HS-5 (cell line): ENCODE measurements at places on chromosomes 5 and 9.

DNA sequence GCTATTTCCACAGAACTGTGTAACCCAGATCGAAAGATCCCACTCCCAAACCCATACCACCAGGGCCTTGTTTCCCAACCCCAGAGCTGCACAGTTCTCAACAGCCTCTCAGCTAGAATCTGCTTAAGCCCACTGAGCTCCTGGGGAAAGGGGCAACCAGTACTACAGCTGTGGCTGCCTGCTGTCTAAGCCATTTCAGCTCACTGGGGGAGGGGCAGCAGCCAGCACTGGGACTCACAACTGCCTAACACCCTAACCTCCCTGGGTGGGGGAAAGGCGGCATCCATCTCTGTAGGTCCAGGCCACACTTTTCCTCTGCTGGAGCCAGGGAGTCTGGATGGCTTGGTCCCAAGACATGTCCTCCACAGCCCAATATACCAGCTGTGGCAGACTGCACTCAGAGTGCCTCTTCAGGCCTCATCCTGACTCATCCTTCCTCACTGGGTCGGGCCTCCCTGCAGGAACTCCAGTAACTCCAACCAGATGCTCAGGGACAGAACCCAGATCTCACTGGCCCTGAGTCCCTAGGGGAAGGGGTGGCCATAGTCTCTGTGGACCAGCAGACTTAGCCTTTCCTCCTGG lies 241.4 kb downstream of the HINT1 start:
- no peak for DNase-seq

DNA sequence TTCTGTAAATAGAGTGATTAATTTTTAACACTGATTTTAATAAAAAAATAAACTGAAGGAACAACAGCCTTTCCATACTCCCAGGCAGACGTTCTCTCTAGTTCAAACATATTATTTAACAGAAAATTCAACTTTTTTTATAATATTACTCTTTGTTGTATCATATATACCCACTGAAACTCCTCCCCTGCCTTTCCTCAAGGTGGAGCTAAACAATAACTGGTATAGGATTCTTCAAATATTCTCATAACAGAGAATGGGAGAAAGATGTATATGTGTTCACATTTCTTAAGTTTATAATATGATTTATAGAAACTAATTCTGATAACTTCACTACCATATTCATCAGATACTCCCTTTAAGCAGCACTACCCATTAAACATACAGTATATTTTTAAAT lies 83.4 kb downstream of the CYLC2 start:
- no peak for DNase-seq

- DNase-seq, result no peak
These were observed 19.3 kb upstream of the DAPK1 start for GRCh38 chr9:87478226-87478992.

- no peak for DNase-seq
These were observed 118.7 kb upstream of the NEK6 start for GRCh38 chr9:124139001-124139400.

DNA sequence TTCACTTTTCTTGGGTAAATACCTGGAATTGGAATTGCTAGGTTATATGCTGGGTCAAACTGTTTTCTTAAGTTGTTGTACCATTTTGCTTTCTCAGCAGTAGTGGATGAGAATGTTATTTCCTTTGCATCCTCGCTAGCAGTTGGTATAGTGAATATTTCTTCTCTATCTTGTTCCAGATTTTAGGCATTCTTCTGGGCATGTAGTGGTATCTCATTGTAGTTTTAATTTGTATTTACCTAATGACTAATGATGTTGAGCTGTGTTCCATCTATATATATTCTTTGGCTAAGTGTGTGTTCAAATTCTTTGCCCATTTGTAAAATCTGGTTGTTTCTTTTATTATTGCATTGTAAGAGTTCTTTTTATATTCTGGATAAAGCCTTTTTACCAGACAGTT lies 333.3 kb downstream of the MAT2B start:
- no peak for DNase-seq

DNA sequence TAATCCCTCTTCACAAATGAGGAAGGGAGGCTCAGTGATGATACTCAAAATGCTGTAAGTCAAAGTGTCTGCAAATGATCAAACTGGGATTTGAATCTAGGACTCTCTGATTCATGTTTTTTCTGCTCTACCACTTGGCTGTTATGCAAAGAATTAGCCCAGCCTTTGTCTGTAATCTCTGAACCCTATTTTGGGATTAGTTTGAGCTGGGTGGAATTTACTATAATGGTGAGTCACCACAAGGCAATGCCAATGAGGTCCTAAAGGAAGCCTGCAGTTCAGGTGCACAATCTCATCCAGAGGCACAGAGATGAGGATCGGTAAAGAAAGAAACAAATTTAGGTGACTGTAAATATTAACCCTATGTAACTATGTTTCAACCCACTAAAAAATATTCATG lies 29.2 kb downstream of the RFK start:
- peak; percentile 14 for DNase-seq

DNA sequence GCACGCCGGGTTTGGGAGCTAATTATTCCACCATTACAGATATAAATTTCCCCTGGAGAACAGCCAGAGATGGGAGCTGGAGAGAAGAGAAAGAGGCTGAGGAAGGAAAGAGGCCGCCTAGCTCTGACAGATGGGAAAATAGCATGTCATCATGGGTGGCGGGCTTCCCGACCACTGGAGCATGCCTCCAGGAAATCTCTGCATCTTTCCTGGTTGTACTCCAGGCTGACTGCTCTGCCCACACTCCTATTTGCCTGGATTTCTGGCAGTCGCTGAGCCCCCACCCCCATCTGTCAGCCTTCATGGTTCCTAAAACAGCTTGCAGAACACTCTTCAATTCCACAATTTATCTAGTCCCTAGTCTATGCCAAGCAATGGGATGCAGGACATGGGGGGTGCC lies 14.3 kb upstream of the GABRP start:
- DNase-seq, result no peak

DNA sequence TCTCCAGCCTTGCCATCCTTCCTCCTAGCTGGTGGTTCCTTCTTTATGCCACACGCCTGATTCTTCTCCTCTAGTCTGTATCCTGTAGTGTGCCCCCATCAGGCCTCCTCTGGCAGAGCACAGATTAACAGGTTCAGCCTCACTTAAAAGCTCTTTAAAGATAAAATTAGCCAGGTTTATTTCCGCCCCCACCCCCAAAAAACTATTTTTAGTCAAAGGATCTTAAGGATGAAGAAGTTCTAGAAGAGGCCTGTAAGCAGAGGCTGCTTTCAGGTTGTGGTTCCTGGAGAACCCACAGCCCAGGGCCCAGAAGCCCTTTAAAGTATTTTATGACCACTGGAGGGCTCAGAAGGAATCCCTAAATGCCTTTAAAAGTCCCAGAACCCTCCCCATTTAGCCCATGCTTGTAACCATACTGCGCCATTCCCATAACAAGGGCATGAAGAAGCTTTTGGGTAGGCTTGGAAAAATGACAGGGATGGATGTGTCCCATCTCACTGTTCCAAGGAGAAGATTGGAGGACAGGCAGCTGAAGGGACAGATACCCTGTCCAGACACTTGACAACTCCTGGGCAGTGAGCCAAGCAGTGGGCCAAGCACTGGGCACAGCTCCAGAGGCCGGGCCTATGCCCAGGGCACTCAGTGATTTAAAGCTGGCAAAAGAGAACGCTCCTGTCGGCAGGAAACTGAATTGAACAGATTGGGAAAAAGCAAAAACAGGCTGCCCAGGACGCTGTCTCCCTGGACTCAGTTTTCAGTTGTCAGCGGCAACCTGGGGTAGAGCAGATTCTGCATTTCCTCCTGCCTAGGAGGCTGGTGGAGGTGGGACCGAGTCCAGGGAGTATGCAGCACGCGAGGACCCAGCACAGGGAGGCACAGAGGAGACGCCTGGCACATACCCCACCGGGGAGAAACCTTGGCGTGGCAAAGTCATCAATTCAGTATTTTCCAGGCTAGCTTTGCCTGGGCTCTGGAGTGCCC lies 106.3 kb upstream of the SSBP2 start:
- DNase-seq, result no peak

DNA sequence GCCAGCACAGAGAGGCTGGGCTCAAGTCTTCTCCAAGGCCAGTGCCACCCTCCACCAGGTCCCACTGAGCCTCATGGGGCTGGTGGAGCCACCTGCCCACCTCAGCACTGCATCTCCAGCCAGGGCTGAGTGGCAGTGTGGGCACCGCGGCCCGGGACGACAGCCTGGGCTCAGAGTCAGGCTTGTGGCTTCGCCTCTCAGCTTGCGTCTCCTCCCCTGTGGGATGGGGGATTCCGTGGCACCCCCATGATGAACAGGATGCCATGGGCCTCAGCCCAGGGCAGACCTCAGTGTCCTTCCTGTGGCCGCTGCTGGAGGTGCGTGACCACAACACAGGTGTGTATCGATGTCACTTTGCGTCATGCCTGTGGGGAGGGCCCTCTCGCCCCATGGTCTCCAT lies 136.4 kb upstream of the PPP1R26 start:
- no peak for DNase-seq

- no peak for DNase-seq
These were observed 702.7 kb downstream of the CDH18 start for GRCh38 chr5:19285286-19285685.

GRCh38 chr9:76684213-76684612 lies 80.0 kb upstream of the PCA3 start:
- no peak for DNase-seq

DNA sequence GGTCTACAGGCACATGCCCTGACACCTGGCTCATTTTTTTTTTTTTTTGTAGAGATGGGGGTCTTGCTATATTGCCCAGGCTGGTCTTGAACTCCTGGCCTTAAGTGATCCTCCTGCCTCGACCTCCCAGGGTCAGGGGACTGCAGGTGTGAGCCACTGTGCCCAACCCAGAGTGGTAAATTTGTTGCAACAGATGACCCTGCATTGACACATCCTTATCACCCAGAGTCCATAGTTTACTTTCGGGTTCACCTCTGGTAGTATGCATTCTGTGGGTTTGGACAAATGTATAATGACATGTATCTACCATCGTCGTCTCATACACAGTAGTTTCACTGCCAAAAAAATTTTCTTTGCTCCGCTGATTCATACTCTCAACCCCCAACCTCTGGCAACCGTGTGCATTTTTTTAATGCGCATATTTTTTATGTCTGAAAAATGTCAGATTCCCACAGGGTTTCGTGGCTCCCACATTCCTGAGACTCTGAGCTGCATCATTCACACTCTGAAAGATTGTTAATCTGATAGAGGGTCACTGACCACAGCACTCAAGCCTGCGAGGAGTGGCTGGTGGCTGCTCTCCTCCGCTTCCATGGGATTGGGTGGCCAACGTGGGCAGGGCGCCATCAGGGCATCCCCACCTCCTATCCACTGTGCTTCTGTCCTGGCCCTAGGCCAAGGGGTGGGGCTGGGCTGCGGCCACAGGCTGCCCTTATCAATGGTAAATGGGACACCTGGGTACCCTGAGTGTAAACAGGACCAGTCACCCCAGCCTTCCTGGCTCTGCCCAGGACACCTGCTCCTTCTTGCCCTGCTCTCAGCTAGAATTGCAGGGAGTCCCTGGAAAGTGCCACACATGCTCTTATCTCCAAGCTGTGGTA lies 9.6 kb downstream of the NDST1 start:
- peak; percentile 99 for DNase-seq

DNA sequence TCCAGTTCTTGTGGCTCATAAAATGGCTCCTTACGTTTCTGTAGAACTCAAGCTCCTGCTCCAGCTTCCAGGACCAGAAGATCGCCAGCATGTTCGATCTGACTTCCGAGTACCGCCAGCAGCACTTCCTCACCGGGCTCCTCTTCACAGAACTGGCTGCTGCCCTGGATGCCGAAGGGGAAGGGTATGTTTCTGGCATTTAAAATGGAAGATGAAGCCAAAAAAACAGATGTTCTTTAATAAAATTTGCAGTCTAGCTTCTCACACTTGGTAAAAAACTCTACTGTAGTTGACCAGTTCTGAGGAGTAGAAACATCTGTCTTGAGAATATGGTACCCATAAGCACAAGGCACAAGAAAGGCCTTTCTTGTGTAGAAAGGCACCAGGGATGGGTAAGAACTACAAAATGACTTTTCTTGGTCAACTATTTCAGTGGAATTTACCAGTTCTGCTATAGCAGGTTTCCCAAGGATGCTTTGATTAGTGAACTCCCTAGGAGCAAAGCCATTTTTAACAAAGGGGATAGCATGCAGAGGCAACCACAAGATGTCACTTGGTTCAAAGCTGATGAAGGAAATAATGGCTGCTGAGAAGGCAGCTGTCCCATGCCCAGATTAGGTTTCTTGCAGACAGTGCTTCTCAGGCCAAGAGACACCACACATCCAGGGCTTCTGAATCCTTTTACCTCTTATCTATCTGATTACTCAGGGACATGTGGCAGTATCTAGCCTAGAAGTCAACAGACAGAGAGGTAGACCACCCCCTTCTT lies 192.4 kb downstream of the DOCK8 start:
- no peak for DNase-seq

DNA sequence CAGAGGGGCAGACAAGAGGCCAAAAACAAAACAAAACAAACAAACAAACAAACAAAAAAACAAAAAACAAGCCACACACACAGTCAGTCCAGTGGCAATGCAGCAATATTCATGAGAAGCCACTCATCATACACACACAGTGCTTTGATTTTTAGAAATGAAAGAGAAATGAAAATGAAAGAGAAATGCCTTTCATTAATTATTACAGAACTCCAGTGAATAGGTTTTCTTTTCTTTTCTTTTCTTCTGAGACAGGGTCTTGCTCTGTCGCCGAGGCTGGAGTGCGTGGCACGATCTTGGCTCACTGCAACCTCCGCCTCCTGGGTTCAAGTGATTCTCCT lies 36.9 kb downstream of the SPRY4 start:
- DNase-seq, result no peak

- no peak for DNase-seq
These were observed 25.3 kb downstream of the FAM240B start for GRCh38 chr9:38694676-38695075.

- DNase-seq, result no peak
These were observed 20.9 kb upstream of the RFK start for GRCh38 chr9:76415154-76415553.

DNA sequence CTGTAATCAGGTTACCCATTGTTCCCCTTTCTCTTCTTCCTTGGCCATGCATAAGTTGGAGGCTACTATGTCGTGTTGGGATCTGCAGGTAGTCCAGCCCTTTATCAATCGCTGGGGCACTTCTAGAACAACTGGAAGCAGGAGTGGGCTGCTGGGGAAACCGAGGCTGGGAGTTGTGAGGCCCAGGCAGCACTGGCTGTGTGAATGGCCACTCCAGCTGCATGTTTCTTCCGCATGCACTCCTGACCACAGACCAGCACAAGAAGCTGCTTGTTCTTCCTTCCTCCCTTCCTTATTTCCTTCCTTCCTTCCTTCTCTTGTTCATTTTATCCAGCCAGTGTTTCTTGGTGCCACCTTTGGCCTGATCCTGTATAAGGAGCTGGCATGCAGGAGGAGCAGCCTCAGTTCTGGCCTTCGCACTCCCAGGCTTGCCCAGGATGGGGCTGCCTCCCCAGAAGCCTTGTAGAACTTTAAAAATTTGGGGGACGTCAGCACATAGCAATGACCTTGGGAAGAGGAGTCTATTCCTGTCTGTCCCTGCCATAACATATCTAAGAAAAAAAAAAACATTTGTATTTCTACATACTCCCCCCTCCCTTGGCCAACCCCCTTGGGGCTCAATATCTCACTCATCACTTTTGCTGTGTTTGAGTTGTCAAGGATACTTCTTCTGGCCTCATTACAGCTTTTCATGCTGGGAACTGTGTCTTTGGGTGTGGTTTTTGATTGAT lies 20.8 kb upstream of the CXCL14 start:
- no peak for DNase-seq

- DNase-seq, result no peak
These were observed 2.8 kb downstream of the MYO10 start for GRCh38 chr5:16933337-16933736.

GRCh38 chr9:33742519-33742918 lies 52.8 kb upstream of the PRSS3 start:
- no peak for DNase-seq

GRCh38 chr5:39058178-39058921 lies 15.8 kb downstream of the RICTOR start:
- no peak for DNase-seq

- DNase-seq, result no peak
These were observed 118.9 kb downstream of the GHR start for GRCh38 chr5:42542106-42542505.
